Stimulated activated CD4-positive, alpha-beta T cell treated with anti-CD3 and anti-CD28 coated beads, Interleukin-2, amount 100 ng/mL, for 24 hours (primary cell): ENCODE measurements at places on chromosomes 12 and 14.

GRCh38 chr12:22899184-22899583 lies 274.2 kb downstream of the ETNK1 start:
- no peak for DNase-seq

GRCh38 chr12:47891356-47891755 lies 13.4 kb downstream of the VDR start:
- no peak for DNase-seq

- no peak for DNase-seq
Measured at GRCh38 chr12:25824734-25825133, 133.7 kb upstream of the RASSF8 start.

DNA sequence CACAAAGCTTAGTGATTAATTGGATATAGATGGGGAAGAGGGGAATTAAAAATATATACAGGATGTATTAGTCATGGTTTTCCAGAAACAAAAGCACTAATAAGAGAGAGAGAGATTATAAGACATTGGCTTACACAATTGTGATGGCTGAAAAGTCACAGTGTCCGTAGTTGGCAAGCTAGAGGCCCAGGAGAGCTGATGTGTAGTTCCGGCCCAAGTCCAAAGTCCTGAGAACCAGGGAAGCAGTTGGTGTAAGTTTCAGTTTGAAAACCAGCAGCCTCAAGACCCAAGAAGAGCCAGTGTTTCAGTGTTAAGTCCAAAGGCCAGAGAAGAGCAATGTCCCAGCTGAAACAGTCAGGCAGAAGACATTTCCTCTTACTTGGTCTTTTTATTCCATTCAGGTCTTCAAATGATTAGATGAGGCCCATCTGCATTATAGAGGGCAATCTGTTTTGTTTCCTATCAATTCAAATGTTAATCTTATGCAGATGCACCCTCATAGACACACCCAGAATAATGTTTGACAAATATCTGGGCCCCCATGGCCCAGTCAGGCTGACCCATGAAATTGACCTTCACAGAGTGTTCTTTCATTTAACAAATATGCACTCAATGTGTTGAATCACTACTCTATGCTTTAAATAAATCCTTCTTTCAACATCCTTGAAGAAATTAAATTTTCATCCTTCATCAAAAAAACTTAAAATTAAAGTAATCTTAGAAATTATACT lies 67.2 kb upstream of the DIO2 start:
- DNase-seq = no peak

GRCh38 chr12:11651381-11651780 lies 1.9 kb downstream of the ETV6 start:
- no peak for DNase-seq

DNA sequence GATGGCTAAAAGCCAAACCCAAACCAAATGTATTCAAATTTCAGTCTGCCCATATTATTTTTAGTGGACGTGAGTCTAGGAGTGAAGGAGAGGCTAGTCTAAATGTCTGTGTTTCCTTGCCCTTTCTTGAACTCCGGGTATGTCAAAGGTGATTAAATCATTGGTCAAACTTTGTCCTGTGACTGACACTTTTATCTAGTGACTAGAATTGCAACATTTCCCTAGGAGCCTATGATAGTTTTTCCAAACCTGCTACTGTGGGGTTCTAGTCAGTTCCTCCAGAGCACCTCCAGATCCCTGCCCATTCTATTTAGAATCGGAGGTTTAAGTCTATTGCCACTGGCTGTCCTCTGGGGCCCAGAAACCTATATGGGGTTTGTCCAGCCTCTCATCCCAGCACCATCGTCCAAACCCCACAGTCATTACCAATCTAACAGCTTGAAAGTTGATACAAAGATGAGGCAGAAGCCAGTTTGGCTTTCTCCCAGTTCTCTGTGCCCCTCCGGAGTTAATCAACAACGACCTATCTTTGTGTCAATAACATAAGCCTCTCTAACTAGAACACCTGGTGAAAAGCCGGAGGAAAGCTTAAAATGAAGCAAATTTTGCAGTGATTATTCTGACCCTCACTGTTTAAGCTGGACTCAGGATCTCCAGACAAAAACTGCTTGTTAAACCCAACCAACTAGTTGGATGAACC lies 306.7 kb downstream of the ZFP36L1 start:
- DNase-seq = no peak

DNA sequence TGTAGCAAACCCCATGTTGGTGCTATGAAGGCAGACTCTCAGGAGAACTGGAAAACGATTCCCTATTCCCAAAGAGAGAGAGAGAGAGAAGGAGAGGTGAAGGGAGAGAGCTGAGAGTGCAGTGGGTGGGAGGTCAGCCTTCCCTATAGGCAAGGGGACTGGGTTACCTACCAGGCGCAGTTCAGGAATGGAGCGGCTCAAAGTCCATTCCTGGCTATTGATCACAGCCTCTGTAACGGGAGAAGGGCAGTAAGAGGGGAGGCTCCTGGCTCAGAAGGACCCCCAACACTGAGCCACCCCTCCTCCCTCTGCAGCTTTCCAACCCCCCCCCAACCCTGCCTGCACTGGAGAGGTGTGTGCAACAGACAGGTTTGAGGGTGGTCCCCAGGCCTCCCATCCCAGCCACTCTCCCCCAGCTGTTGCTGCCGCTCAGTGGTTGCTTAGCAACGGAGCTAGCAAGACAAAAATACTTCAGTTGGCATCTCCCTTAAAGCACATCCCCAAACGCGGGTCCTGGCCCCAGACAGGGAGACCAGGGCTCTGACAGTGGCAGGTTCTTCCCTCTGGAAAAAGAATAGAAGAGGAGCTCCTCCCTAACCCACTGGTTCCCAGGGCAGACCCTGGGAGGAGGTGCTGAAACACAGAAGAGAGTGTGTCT lies 3.2 kb downstream of the AGAP2 start:
- DNase-seq = no peak

DNA sequence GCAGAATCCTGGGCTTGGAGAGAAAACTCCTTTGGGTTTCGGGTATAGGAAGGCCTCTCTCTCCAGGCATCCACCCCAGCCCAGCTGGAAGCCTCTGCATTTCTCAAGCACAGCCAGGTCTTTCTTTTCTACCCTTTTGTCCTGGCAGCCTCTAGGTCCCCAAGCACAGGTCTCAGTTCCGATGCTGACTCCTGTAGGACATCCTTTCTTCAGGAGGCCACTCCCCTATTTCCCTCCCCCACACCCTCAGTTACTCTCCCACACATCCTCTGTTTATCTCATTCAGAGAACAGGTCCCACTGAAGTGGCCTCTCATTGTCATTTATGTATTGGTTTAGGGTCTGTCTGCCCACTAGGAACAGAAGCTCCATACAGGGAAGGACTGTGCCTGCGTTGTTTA lies 352.6 kb downstream of the VRK1 start:
- DNase-seq = no peak

- DNase-seq = no peak
Measured at GRCh38 chr12:8087666-8088065, 5.6 kb downstream of the NECAP1 start.

DNA sequence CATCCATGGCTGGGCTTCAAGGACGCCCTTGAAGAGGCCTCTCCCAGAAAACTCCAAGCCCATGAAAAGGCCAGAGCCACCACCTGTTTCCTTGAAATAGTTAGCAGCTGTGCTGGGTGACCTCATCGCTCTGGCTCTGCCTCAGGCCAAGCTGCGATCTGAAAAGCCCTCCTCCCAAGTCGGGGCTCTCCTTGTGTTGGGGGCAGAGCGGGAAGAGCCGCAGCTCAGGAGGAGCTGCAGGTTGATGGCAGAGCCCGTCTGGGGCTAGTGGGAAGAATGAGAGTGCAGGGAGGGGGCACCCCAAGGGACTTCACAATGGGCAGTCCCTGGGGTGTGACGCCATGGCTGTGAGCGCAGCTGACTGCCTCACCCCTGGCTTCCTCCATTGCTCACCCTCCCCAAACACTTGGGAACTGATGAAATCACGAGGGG lies 50.0 kb upstream of the STON2 start:
- no peak for DNase-seq

- no peak for DNase-seq
Measured at GRCh38 chr14:31018057-31018645, 7.3 kb upstream of the AP4S1 start.

DNA sequence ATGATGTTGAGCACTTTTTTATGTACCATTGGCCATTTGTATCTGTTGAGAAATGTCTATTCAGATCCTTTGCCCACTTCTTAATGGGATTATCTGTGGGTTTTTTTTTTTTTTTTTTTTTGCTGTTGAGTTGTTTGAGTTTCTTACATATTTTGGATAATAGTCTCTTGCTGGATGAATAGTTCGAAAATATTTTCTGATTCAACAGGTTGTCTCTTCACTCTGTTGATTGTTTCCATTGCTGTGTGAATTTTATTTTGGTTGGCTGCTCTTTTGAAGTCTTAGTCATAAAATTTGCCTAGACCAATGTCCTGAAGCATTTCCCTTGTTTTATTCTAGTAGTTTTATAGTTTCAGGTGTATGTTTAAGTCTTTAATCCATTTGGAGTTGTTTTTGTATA lies 64.5 kb downstream of the CAND1 start:
- DNase-seq = no peak

DNA sequence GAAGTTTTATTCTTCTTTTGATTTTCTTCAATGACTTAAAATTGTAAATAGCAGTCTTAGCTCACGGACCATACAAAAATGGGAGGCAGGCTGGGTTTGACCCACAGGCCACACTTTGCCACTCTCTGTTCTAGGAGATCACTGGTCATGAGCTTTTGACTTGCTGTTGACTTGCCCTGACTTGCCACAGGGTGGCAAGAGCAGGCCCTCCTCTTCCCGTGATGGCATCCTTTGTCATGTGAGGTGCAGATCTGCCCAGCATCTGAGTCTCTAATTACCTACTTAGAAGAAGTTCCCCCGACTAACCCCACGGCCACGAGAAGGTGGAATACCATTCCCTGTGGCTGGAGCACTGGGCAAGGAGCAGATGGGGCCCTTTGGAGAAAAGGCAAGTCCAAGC lies 81.0 kb upstream of the SCAF11 start:
- DNase-seq = no peak

DNA sequence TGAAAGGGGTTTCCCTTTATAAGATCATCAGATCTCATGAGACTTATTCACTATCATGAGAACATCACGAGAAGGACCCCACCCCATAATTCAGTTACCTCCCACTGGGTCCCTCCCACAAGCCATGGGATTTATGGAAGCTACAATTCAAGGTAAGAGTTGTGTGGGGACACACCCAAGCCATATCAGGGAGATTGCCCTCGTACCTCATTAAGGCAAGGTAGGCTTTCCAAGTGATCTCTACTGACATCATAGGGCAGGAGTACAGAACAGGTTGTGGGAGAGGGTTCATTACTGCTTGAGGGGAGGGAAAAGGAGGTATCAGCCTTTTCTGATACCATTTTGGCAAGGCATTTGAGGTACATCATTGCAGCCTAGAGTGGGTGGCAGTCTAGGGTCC lies 524.6 kb downstream of the PRKD1 start:
- no peak for DNase-seq

DNA sequence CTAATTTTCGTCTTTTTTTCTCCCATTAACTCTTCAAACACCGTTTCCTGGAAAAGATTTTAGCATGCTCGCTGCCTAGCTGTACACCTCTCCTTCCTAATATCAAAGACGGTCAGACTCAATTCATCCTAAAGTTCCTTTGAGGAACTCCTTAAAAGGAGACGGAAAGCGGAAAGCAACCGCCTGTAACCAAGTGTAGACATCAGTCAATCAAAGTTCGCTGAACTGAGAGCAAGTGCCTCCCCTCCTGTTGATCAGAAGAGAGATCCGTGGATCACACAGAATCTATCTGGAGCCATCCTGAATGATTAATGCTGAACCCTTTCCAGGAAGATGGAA lies 412 bp upstream of the TEP1 start:
- peak; percentile 16 for DNase-seq

GRCh38 chr12:46383654-46384450 lies 11.3 kb upstream of the SLC38A2 start:
- peak; percentile 75 for DNase-seq

DNA sequence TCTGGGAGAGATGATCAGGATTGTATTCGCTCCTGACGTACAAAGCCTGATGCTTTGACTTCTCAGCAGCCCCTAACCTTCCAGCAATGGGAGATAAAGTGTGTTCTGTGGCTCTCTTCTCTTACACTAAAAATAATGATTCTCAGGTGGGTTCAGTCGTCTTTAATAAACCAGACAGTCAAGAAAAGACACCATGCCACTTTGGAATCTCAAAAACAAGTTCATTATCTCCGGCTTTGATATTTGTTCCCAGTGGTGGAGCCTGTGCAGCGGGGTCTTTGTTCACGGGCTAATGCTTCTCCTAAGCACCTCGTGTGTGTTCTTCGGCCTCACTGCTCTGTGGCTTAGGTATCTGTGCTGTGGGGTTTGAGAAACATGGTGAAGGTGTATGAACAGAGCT lies 1.6 kb downstream of the ACVR1B start:
- DNase-seq = no peak

- no peak for DNase-seq
Measured at GRCh38 chr14:82911930-82912329, 1378.3 kb upstream of the SEL1L start.

- peak; percentile 14 for DNase-seq
Measured at GRCh38 chr14:104514156-104514848, 65.3 kb upstream of the C14orf180 start.

DNA sequence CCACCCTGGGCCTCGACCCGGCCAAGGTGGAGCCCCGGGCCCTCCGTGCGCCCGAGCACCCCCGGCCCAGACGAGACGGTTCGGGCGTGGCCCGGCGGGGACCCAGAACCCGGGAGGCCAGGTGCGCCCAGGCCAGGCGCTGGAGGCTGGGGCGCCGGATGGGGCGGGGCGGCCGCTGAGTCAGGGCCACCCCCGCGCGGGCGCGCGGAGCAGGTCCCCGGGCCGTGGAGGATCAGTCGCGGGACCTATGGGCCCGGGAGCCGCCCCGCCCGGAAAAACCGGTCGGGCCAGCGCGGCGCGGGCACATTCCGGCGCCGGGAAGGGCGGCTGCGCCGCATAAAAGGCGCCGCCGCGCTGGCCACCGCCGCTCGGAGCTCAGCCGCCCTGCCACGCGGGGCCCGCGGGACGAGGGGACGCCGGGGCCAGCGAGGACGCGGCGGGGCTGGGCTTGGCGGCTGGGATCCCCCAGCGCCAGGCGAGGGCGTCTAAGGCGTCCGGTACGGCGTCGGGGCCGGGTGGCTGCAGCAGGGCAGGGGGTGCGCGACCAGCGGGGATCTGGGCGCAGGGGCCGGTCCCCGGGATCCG lies 21.5 kb upstream of the KIF26A start:
- peak; percentile 38 for DNase-seq

- no peak for DNase-seq
Measured at GRCh38 chr12:123118497-123118896, 32.4 kb downstream of the PITPNM2 start.

GRCh38 chr14:95402578-95402977 lies 82.9 kb upstream of the CLMN start:
- no peak for DNase-seq

DNA sequence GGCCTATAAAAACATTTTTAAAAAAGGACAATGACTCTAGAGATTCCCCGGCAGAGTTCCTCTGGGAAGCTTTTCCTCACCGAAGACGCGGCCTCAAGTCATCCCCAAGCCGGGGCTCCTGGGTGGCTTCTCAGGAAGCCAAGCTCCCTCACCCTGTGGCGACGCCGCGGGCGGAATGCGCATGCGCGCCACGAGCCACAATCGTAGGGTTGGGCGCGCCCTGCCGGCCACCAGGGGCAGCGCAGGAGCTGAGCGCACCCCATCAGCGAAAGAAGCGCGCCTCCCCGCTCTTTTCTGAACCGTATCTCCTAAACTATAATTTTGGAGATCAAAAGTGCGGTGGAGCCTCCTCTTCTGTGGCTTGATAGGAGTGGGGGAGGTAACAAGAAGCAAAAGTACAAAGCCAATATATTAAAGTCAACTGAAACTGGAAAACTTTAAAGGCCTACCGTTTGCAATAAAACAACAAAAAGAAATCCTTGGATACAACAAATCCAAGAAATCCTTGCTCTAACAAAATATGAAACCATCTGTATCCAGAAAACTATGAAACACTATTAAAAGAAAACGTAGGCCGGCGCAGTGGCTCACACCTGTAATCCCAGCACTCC lies 17.4 kb upstream of the CHFR start:
- DNase-seq = peak; percentile 92
